DMS79 treated with DMSO at 0.1 percent for 48 hours (cell line): ENCODE measurements at places on chromosomes 3 and 15.

DNA sequence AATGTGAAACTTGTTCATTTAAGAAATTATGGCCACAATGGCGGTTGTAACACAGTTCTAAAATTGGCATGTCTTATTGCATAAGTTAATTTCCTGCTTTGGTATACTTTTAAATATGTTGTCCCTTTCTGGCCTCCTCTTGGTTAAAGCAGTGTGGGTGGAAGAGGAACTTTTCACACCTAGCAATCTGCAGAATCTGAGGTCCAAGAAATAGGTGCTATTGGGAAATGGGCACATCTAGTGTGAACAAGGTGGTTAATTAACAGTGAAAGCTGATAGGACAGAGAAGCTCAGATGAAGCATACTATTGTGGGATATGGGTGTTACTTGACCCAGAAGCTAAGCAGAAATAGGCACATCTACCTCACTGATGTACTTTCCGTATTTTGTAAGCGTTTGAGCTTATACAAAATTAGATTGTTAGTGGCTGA is 10.6 kb downstream of the CMC1 start:
- no peak for DNase-seq

GRCh38 chr3:6805236-6805635 is 55.7 kb upstream of the GRM7 start:
- no peak for DNase-seq

GRCh38 chr3:183278479-183279088 is 25.5 kb downstream of the B3GNT5 start:
- DNase-seq, result peak; percentile 60

DNA sequence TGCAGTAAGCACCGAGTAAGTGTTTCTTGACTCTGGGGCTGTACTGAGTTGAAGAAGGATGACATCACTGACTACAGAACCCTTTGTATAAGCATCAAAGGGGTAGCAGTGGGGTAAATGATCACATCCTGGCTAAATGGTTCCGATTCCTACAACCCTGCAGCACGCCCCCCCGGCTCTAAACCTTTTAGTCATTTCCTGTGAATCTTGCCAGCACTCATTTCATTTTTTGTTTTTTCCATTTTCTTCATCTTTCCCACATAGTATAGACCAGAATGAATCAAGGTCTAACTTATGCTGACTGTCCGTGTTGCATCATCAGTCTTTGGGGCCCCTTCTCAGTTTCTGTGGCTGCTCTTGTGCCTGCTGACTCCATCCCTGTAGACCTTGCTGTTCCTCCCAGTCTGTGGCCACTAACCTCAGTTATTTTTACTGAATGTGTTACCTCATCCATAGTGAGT is 383.1 kb upstream of the TPRG1 start:
- DNase-seq, result no peak

DNA sequence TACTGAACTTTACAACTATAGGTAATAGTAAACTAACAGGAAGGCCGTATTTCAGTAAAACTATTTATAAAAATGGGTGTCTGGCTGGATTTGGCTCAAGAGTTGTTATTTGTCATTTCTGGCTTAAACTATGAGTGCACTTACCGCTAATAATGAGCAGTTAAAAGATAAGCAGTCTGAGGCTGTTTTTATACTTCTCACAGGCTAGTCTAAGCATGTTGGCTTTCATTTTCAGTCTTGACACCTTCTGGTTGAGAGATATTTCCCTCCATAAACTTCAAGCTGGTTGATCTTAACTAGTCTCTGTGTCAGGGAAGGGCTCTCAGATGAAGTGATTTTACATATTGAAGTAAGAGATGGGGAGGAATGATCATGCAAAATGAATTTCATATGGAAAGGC is 96.1 kb downstream of the RSRC1 start:
- no peak for DNase-seq

GRCh38 chr3:41404582-41404981 is 205.3 kb downstream of the CTNNB1 start:
- no peak for DNase-seq

DNA sequence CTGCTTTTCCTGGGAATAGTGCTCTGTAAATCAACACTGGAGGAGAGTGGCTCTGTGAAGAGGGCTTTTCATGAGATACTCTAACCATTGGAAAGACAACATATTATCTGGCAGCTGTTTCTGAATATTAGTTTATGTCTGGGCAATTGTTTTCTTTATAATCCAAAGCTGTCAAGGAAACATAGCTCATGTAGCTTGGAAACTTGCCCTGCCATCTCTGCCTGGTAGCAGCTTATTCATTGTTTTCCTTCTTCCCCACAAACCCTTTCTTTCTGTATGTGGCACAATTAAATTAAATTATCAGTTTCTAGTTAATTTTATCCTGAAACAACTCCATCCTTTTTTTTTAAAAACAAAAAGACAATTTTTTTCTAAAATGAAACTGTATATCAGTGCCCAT is 160.0 kb downstream of the EDEM1 start:
- DNase-seq, result peak; percentile 36

DNA sequence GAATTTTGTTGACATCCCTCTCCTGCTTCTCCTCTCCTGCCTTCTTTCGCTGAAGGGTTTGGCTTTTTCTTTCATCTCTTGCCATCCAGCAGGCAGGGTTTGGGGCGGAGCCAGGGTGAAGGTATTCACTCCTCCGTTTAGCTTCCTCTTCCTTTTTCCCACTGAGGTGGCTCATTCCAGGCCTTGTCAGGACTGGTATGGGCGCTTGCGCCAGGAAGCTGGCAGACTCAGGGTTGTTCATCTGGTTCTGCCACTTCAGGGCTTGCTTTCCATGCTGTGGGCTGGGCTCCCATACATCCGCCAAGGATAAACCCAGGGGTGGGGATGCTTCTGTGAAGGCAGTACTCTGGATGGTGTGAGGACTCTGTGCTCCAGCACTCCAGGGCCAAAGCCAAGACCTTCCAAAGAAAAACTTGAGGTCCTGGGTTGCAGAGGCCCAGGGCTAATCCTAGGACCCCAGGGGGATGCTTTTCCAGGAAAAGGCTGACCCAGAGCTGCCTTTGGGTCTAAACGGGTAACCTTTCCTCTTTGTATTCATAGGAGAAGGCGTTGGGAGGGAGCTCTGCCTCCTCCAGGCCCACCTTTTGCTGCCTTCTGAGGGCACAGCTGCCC is 7.7 kb upstream of the AMOTL2 start:
- peak; percentile 34 for DNase-seq

- no peak for DNase-seq
Observed at GRCh38 chr15:25410649-25411048, 28.2 kb downstream of the UBE3A start.

DNA sequence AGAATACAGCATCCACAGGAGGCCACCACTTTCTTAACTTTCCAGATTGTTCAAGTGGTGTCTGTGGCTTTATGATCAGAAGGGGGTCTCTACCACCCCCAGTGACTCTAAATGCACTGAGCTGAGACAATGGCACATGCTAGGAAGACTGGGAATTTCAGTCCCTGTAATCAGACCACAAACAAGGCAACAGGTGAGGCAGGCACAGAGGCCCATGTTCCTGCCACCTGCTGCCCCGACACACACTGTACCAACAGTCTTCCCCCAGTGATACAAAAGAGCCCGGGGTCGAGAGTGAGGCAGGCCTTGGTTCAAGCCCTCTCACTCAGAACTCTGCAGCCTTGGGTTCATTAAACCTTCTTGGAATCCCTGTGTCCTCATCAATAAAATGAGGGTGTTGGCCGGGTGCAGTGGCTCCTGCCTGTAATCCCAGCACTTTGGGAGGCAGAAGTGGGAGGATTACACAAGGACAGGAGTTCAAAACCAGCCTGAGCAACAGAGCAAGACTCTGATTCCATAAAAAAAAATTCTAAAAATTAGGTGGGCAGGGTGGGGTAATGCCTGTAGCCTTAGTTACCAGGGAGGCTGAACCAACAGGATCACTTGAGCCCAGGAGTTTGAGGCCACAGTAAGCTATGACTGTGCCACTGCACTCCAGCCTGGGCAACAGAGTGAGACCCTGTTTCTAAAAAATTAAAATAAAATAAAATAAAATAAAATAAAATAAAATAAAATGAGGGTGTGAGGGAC is 55.8 kb downstream of the ADCY5 start:
- DNase-seq, result no peak

DNA sequence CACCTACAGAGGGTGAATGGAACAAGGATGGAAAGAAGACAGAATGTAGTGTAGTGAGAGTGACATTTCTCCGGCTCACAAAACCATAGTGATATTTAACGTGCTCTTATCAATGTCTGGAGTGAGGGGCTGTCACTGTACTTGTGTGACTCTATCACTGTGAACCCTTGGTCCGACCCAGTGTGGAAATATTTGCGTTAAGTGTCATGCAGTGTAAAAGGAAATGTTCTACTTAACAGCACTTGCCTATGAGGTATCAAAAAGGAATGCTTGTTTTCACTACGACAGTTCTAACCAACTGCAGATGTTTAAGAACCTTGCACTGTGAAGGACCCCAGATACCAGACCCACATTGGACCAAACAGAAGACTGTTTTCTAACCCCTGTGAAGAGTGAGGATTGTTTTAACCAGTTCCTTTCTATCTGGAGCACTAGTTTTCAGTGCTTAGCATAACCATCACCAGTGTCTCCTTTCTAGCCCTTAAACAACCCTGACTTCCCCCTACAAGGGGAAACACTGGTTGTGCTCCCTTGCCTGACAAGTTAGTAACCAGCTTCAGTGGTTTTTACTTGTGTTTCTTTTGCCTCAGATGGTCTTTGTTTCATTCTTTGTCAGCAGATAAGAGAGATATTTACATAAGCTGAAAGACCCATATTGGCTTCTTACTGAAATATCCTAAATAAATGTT is 144.7 kb upstream of the ABHD17C start:
- DNase-seq, result no peak

- peak; percentile 78 for DNase-seq
Observed at GRCh38 chr3:179652447-179653095, at the start of gene USP13. Gene USP13, plus strand, starts transcription at chr3:179653040. Its CDS starts 186 bp downstream, at chr3:179653226.

DNA sequence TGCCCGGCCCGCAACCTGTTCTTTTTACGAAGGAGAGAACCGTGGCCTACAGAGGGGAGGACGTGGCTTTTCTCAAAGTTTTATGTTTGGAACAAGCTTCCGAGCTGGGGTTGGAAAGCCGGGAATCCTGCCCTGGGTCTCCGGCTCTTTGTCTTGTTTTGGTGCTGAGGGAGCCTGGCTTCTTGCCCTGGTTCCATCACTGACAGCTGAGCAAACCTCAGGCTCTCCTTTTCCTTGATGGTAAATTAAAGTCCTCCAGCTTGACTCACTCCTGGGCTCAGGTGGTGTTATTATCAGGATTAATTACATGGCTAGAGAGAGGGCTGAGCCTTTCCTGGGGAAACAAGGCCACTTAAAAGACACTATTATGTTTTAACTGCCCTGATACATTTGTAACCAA is 289.5 kb upstream of the RGMA start:
- DNase-seq, result no peak

- DNase-seq, result no peak
Observed at GRCh38 chr15:80967991-80968510, 21.6 kb downstream of the MESD start.

DNA sequence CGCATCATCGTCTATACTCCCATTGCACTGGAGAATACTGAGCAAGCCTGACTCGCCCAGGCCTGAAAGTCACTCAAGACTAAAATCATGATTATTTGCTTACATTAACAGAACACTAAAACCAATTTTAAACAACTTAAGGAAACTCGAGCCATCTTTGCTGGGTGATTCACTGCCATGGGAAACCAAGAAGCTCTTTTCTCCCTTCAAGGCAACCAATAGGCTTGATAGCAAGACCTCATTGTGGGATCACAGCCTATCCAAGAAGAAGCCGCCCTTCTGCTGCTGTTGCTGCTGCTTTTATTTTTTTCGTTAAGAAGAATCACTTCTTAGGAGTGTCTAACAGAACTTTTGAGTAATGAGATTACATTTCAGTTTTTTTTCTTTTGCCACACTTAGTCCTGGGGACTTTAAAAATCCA is 479.4 kb downstream of the FOXP1 start:
- no peak for DNase-seq

DNA sequence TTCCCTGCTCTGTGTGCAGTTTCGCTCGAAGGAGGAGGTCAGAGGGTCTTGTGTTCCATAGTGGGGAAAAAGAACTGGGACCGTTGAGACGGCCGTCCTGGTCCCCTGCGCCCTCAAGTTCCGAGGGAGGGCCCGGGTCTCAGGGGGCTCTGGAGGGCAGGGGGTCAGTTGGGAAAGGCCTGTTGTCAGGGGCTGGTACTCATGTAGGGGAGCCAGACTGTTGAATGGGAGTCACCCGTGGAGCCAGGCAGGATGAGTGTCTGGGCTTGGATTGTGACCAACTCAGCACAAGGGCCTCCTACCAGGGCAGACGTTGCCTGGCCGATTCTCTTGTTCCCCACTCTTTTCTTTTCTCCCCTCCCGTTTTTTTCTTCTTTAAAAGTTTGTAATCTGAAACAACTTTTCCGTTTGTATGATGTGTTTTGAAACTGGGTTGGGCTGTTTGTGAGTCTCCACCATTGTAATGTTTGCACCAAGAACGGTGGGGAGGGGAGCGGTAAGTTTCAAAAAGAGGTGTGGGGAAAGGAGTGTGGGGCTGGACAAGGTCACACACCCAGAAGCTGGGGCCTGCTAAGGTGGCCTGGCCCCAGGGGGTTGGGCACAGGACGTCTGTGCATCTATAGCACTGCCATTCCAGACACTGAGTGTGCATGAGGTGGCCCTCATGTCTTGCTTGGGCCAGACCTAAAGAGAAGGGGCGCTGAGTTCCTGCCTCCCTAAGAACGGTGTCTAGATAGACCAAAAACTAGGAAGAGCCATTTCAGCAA is 1.1 kb downstream of the CMTM7 start:
- no peak for DNase-seq

DNA sequence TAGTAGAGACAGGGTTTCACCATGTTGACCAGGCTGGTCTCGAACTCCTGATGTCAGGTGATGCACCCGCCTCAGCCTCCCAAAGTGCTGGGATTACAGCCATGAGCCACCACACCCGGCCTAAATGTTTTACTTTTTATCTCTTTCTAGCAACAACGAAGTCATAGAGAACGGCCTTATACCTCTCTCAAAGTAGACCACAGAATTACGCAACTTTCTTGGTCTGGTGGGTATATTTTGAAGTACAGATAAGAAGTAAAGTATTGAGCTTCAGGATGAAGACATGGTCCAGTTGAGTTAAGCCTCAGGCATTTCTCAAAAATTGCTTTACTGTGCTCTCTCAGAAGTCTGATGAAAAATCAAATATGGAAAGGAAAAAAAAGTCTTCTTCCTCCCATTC is 30.6 kb downstream of the FAM240A start:
- DNase-seq, result no peak

GRCh38 chr15:56792211-56792610 is 58.9 kb upstream of the ZNF280D start:
- no peak for DNase-seq

- no peak for DNase-seq
Observed at GRCh38 chr3:131849616-131850015, 185.2 kb downstream of the CPNE4 start.

- DNase-seq, result no peak
Observed at GRCh38 chr3:29773481-29773880, 492.6 kb downstream of the RBMS3 start.

DNA sequence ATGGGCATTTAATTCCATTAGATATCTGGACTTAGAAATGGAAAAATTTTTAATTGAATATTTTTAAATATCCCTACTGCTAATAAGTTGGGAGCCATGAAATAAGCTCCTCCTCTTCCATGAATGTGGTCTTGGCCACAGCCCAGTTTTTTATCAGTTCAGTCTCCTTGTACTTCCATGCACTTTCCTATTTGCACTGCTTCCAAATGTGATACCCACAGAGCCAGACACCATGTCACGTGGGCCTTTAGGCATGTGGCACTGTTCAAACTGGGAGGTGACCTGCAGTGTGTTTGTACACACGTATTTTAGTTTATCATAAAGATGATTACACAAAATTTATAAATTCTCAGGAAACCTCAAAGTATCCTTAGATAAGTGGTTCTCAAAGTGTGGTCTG is 80.1 kb upstream of the DGKG start:
- no peak for DNase-seq
